ENCODE measurements at places on chromosomes 16 and 17.

DNA sequence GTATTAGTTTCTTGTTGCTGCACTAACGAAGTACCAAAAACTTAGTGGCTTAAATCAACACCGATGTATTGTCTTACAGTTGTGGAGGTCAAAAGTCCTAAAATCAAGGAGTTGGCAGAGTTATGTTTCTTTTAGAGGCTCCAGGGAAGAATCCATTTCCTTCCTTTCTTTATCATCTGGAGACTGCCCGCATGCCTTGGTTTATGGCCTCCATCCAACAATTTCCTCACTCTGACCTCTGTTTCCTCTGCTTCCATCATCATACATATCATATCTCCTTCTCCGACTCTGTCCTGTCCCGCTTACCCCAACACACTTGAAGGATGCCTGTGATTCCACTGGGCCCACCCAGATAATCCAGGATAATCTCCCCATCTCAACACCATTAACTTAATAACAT lies 627.8 kb downstream of the KCNJ2 start:
- no peak for DNase-seq

- DNase-seq: no peak
These were observed 7.8 kb upstream of the ASGR2 start for GRCh38 chr17:7122381-7122780.

GRCh38 chr17:81252326-81252986 lies 13.3 kb downstream of the NDUFAF8 start:
- no peak for DNase-seq

- DNase-seq: no peak
These were observed 89.8 kb downstream of the CRISPLD2 start for GRCh38 chr16:84909476-84910085.

DNA sequence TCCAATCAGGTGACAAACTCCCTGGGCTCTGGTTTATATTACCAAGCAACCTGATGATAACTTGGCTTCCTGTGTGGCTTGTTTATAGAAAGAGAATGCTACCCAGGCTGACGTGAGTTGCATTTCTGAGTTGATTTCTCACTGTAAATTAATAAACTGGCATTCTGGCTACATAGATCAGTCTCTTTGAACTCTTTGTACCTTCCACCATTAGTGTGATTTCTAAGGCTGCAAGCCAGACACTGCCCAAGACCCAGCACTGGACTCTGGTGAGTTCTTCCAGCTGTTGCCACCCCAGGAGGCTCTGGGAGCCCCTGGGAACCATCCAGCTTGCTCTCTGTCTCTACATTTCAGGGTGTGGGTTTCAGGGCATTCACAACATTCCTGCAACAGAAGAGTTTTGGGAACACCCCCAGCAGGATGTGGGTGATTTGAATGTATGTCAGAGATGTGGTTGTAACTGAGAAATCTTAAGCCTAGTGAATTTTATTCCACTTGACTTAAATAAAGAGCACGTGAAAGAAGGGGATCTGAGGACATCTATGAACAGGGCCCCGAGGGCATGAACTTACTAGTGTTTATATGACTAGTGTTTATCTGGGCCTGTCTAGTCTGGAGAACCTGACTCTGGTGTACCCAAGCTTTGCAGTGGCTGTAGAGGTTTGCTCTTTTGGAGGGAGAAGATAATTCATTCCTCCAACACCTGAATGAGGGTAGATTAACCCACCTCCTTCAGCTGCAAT lies 30.3 kb upstream of the LRRC37A start:
- peak; percentile 41 for DNase-seq

GRCh38 chr17:14704121-14704520 lies 403.2 kb downstream of the HS3ST3B1 start:
- no peak for DNase-seq

GRCh38 chr17:10031127-10031526 lies 126.1 kb upstream of the RCVRN start:
- DNase-seq: no peak

- DNase-seq: no peak
These were observed 91.3 kb downstream of the TBC1D16 start for GRCh38 chr17:79944251-79944812.

- DNase-seq: no peak
These were observed 18.1 kb downstream of the MMP15 start for GRCh38 chr16:58043571-58044155.

GRCh38 chr17:37756051-37756450 lies 11.2 kb upstream of the HNF1B start:
- DNase-seq: no peak

DNA sequence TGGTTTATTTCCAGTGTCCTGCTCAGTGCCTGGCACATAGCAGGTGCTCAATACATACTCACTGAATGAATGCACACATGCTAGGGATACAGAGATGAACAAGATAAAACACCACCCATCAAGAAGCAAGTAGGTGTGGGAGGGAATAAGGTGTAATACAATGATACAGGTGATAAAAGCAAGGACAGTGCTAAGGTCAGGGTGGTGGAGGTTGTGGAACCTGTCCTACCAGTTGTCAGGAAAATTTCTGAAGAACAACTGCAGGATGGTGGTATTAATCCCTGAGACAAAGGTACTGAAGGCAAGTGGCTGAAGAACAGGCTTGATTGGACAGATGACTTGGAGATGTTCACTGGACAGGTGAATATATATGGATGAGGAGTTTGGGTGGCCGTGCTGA lies 1.8 kb downstream of the KNOP1 start:
- no peak for DNase-seq

DNA sequence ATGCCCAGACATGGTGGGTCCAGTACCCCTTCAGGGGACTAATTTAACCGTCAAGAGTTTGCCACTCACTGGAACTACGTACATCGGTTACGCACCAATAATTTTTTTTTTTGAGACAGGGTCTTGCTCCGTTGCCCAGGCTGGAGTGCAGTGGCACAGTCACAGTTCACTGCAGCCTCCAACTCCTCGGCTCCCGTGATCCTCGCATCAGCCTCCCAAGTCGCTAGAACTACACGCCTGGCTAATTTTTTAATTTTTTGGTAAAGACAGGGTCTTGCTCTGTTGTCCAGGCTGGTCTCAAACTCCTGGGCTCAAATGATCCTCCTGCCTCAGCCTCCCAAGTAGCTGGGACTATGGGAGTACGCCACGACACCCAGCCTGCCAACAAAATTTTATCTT lies 15.6 kb downstream of the RPH3AL start:
- DNase-seq: no peak

DNA sequence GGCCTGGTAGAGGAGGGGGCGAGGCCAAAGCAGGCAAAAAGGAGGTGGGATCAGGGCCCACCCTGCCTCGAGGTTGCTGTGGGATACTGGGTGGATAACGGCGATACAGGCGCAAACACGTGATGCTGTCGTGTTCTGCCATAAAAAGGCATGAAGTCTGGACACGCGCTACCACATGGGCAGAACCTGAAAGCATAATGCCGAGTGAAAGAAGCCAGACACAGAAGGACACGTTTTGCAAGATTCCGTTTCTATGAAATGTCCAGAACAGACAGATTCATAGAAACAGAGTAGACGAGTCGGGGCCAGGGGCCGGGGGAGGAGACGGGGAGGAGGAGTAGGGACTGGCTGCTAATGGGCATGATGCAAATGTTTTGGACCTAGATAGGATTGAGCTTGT lies 43.5 kb downstream of the ZDHHC7 start:
- no peak for DNase-seq

DNA sequence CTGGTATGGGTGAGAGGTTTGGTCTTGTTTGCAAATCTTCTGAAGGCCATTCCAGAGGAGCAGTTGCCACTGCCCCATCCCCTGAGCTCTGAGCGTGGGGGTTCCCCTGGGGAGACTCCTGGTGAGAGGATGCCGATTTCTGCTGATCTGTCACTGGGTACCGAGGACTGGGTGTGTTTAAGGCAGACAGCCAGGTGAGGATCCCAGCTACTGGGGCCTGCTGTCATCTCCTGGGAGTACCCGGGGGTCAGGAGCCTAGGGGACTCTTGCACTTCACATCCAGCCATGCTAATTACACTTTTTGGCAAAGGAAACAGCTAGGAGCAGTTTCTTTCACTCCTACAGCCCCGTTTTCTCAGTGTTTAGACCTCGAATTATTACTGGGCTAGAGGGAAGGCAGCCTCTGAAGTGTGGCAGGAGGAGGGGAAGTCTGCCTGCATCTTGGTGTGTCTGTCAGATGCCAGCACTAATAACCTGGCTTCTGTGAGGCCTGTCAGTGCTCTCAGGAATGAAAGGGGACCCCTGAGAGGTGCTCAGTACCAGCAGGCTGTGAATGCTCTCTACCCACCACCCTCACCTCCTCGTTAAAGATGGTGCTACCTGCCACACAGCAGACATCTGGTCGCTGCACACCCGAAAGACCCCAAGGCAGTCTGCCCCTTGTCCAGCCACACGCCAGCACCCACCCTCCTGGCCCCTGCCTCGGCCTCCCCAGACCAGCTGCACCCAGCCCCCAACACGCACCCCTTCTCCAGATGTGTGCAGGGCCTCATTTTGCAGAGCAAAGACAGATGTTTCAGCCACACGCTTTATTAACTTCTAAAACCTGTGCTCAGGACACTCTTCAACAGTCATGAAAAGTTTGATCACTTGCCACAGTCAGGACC lies 43.2 kb downstream of the SNX20 start:
- DNase-seq: no peak

GRCh38 chr16:28171816-28172215 lies 39.9 kb downstream of the XPO6 start:
- DNase-seq: no peak

DNA sequence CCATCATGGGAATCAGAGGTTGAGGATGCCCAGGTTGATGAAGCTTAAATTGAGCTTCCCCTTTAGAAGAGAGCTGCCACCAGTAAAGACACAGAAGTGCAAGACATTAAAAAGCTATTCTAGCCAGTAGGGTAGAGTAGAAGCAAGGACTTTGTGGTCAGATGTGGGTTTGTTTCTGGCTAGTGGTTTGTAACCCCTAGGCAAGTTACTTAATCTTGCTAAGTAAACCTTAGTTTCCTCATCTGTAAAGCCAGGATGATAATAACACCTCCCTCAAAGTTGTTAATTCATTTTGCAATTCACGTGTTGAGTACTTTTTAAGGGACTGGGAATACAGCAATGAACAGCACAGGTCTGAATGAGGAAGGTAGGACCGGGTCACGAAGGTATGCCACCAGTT lies 3.6 kb downstream of the SNTB2 start:
- DNase-seq: no peak

- DNase-seq: no peak
These were observed 63.7 kb downstream of the SIAH1 start for GRCh38 chr16:48321317-48322036.

DNA sequence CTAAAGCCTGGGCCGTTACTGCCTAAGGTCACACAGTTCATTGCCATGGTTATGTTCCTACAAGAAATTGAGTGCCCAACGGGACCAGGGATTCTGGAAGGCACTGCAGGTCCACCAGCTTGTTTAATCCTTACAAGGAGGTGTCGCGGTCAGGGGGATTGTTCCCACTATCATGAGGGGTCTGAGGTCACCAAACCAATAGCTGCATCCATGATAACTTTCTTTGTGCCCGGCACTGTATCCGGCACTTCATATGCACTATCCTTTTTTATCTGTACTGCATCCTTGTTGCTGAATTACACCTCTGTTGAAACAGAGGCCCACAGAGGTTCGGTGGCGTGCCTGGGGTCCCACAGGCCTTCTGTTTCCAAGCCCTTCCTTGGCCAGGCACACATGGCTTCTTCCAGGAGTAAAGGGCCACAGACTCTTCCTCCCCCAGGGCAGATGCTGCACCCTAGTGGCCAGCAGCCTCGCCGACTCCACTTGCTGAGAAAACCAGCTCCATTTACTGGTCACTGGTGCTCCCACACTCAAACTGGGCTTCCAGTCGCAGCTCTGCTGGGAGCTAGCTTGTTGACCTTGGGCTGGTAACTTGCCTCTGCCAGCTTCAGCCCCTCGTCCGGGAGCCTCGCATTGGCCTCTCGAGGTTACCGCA lies 82.0 kb upstream of the PLCG2 start:
- DNase-seq: peak; percentile 36

- no peak for DNase-seq
These were observed 22.3 kb downstream of the NPTX1 start for GRCh38 chr17:80453998-80454556.

GRCh38 chr17:77875051-77875780 lies 83.3 kb upstream of the TNRC6C start:
- DNase-seq: no peak

DNA sequence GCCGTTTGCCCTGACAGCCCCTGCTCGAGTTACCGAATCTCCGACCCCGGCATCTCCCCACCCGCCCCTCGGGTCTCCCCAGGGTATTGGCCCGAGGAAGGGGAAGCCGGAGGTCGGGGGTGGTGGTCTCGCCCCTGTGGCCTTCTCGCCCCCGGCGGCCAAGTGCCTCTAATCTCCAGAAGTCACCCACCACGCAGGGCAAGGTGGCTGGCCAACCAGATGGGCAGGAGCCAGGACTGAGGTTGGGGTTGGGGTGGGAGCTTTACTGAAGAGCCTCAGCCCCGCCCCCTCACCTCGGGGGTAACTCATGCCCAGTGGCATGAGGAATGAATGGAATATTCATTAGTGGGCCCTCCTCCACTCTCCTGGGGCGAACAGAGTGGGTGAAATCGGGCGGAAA lies 637 bp downstream of the DHRS11 start:
- DNase-seq: no peak

- DNase-seq: no peak
These were observed 8.0 kb upstream of the XYLT2 start for GRCh38 chr17:50337956-50338355.

DNA sequence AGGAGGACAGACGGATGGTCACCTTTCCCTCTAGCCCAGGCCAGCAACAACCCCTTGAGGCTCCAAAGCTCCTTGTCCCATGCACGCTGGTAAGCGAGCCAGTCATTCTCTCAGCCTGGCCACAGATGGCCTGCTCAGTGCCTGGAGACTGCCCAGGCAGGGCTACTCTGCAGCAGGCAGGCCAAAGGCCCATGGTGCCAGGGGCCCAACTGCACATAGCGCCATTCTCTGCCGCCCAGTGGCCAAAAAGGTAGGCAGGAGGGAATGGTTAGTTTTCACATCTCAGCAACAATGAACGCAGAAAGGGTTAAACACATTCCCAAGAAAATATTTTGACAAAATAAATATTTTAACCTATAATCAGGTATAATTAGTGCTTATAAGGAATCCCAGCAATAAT lies 7.7 kb upstream of the SREBF1 start:
- no peak for DNase-seq

DNA sequence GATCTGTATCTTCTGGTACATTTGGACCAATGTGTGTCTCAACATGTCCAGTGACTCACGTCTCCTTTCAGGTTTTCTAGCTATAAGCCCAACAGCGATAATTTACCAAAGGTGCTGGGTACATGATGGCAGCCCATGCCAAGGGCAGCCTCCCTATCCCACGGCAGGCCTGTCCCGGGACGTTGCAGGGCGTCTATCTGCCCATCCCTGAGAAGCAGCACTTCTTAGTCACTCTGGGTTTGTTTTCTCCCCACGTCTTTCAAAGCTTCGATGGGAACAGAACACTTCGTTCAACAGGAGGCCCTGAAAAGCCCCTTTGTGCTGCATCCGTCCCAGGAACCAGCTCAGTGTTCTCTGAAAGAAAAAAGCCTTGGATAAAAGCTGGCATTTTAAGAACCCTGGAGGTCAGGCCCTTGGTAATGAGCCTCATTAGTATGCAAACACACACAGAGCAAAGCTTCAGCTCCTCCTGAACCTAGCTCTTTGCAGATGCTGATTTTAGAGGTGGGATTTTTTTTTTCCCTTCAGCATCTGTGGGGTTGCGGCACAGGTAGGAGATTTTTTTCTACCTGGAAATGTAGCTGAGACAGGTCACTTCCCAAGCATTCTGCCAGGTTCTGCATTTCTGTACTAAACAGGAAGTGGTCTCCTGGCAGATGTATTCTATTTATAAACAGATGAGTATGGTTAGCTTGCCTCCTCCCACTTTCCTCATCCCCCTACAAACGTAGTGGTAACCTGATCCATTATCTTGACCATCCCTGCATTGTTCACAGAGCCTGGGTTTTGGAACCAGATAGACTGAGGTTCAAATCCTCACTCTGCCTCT lies 17.5 kb upstream of the MT4 start:
- no peak for DNase-seq
